Bronchial epithelial cell (primary cell): ENCODE measurements at places on chromosomes 7 and 10.

GRCh38 chr10:11012421-11013295 lies 5.0 kb upstream of the CELF2 start:
- no peak for DNase-seq

DNA sequence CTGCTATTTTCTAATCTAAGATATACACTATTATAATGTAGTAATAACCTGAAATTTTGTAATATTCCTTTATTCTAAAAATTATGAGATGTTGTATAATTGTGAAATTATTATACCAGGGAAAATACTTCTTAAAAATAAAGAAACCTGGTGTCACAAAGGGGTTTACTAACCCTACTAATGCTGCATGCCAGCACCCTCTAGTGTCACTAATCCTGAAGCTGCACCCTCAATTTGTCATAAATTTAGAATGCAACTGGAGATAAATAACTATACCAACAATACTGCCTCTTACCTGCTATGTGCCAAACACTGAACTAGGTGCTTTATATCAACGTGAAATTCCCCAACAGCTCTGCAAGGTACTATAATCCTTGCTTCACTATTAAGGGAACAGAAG lies 30.8 kb downstream of the TM9SF3 start:
- peak; percentile 24 for DNase-seq

- DNase-seq = no peak
Observed at GRCh38 chr7:50653981-50654425, 88.8 kb upstream of the DDC start.

DNA sequence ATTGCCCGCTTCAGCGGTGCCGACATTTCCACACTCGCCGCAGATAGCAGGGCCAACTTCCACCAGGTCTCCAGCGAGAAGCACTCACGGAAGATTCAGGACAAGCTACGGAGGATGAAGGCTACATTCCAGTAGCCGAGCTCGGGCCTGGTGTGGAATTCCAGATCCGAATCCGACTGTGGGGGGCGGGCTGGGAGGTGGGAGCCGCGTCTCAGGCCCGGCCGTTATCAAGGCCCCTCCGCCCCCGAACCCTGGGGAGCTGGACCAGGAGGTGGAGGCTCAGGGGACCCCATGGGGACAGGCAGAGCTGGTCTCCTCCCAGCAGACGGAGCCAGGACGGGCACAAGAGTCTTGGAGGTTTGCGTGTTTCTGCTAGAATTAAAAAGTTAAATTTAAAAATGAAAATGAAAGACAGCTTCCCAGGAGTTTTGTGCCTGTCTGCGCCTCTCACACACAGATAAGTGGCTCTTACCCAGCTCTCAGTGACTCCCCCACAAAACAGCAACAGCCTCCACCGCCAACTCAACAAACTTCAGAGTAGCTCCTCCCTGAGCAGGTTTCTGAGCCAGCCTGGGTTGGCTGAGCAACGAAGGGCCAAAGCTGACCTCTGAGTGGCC lies 5.2 kb upstream of the UTF1 start:
- no peak for DNase-seq

DNA sequence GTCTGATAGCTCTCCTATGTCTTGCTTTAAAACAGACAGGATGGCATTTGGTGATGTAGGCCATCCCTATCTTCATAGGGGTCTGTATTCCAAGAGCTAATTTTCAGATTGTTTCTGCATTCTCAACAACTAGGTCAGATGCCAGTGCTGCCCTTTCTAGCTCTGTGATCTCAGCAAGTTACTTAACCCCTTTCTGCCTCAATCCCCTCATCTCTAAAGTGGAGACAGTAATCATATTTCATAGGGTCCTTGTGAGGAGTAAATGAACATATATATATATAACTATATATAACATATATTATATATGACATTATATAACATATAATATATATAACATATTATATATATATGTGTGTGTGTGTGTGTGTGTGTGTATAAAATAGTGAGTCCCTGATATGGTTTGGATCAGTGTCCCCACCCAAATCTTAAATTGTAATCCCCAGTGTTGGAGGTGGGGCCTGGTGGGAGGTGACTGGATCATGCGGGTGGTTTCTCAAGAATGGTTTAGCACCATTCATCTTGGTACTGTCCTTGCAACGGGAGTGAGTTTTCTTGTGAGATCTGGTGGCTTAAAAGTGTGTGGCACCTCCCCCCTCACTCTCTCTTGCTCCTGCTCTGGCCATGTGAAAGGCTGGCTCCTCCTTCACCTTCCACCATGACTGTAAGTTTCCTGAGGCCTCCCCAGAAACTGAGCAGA lies 45.2 kb downstream of the HIPK2 start:
- no peak for DNase-seq

DNA sequence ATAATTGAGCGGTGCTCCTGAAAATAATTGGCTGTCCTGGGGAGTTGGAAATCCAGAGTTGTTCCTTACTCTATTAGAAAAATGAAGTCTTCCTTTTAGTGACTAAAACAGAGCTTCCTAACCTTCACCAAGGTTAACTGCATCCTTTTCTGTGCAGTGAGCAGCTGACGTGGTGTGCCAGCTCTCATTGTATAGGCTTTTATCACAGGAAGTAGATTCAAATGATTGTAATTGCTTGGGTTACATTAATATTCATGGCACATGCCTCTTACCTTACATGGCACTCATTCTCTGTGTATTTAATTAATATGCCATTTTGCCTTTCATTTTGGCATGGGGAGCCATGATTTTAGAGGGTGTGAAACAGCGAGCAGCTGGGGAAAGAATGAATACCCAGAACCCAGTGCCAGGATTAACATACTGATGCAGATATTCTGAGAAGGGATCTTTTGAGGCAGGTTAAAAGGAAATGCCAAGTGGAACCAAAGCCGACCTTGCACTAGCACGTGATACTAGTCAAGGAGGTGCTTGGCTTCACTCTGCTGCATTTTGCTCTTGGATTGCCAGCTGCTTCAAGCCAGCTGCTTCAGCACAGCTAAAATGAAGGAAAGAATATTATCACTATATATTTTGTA lies 115.3 kb downstream of the ST7 start:
- no peak for DNase-seq

DNA sequence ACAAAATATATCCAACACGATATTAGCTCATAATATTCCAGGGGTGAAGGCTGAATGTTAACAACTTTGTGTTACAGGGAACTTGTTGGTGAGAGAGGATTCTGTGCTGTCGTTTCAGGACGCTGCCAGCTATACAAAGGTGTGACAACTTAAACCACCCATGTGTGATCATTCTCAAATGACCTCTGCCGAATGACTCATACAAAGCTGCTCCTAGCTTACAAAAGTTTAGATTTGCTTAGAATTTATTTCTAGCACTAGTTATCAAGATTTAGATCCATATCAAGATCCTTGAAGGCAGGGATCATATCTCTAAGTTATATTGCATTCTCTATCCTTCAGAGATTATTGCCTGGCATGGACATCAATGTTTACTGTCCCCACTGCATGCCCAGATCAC lies 65.3 kb downstream of the COBL start:
- DNase-seq = peak; percentile 23

DNA sequence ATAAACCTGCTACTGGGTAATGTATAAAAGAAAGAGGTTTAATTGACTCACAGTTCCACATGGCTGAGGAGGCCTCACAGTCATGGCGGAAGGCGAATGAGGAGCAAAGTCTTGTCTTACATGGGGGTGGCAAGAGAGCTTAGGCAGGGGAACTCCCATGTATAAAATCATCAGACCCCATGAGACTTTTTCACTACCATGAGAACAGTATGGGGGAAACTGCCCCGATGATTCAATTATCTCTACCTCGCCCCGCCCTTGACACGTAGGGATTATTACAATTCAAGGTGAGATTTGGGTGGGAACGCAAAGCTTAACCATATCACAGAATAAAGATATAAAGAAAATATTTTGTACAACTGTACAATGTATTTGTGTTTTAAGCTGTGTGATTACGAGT lies 39.4 kb upstream of the PLCE1 start:
- peak; percentile 70 for DNase-seq

GRCh38 chr7:17871815-17872533 lies 68.3 kb downstream of the SNX13 start:
- no peak for DNase-seq

DNA sequence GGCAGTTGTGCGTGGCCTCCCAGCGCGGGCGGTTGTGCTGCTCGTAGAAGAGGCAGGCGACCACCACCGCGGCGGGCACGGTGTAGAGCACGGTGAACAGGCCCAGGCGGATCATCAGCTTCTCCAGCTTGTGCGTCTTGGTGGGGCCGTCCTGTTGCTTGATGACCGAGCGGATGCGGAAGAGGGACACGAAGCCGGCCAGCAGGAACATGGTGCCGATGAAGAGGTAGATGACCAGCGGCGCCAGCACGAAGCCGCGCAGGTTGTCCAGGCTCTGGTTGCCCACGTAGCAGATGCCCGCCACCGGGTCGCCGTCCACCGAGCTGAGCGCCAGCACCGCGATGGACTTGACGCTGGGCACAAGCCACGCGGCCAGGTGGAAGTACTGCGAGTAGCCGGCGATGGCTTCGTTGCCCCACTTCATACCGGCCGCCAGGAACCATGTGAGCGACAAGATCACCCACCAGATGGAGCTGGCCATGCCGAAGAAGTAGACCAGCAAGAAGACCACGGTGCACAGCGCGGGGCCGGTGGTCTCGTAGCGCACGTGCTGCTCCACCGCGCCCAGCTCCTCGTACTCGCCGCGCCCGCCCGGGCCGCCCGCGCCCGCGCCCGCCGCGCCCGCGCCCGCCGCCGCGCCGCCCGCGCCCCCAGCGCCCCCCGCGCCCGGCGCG lies 2.2 kb downstream of the FZD8 start:
- DNase-seq = no peak

GRCh38 chr7:111499027-111499426 lies 63.3 kb downstream of the IMMP2L start:
- DNase-seq = peak; percentile 99

DNA sequence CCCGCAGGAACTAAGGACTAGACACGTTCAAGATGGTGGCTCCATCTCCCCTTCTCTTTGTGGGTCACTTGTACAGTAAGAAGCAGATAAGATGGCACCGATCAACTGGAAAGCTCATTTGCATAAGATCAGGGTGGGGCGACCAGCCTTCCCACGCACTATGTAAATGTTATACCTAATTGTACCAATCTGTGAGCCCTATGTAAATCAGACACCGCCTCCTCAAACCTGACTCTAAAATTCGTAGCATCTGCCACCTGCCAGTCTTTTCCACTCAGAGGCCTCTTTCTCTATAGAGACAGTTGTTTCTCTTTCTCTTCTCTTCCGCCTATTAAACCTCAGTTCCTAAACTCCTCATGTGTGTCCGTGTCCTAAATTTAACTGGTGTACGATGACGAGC lies 324.5 kb downstream of the PHF14 start:
- no peak for DNase-seq

DNA sequence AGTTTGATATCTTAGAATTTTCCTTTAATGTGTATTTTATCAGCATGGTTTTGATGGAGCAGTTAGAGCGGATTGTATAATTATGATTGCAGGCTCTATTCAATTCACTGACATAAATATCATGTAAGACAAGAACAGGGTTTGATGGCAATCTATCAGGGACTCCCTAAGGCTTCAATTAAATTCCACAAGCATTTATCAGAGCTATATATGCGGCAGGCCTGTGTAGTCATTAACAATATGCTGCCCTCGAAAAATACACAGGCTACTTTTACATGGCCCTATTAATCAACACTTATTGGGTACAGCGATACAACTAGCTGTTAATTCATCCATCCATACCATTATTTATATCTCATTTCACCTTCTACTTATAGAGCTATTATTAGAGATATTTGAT lies 358.1 kb upstream of the TPK1 start:
- no peak for DNase-seq

GRCh38 chr10:15735763-15736162 lies 16.0 kb upstream of the ITGA8 start:
- no peak for DNase-seq

DNA sequence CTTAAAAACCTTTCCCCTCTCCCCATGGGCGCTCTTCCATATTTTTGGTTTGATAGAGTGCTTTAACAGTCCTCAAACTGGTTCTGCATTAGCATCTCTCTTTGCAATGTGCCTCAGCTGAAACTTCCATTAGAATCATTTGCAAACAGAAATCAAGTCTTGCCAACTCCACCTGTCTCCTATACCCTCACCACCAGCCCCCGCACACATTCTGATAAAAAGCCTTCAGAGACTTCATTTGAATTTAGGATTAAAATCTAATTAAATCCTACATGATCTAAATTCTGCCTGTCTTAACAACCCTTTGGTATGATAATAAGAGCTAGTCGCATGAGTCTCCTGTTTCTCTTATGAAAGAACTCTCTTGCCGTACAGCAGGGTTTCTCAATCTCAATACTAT lies 384.9 kb upstream of the ETV1 start:
- DNase-seq = no peak

DNA sequence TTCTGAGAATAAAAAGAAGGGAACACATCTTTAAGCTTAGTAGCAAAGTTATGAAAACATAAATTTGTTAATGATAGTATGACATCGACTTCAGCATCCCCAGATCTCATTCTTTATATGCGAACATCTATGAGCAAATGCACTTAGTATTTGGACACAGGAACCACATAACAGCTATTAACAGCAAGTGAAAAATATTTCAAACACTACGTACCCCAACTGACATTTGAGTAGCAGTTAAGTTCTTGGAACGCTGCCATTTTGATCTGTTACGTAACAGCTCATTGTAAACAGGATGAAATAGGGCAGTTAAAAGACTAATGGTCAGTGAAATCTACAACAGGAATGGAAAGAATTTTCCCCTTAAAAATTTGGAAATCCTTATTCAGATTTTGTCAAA lies 428.9 kb downstream of the TNS3 start:
- peak; percentile 57 for DNase-seq

DNA sequence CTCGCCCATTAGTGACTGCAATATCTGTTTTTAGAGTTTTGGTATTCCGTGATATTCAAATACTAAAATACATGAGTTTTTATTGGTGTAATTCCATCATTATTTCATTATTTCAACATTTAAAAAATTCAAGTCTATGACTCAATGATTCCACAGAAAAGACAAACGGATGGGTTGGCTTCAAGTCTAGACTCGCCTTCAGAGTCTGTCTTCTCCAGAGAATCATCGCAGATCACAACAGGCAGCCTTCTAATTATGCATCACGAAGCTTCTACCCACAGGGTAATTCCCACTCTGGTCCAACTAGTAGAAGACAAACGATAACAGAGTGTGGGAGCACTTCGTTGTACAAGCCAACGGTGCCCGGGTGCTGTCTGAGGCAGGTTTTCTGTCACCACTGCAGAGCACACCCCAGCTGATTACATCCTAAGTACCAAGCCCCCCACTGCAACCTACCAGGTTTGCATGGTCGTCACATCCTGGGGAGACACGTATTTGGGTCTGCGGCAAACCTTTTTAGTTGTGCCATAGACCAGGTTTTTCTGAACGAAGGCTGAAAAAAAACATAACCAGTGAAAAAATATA lies 28.9 kb downstream of the PARP12 start:
- peak; percentile 92 for DNase-seq
